ENCODE measurements at places on chromosomes 3 and 15. TPM values are rescaled to one million over a fixed set of nuclear protein-coding genes. Genes with fewer than 3 reads are reported as not detected.

The ATP2B2 gene
- total RNA-seq, result not detected

The GXYLT2 gene
- not detected for total RNA-seq

The MAP6D1 gene
- 2.1 TPM for total RNA-seq

The GRK7 gene
- not detected for total RNA-seq

The CNTN4 gene
- not detected for total RNA-seq

The IQCF5 gene
- not detected for total RNA-seq

The P2RY14 gene
- total RNA-seq, result 9.4 TPM

The UTS2B gene
- total RNA-seq, result not detected

All from activated T-helper 1 cell treated with anti-CD3 and anti-CD28 coated beads, Interleukin-12 subunit alpha, Interleukin-12 subunit beta, Interleukin-2, Interleukin-4 antibody, amounts not matched to agents 30 ng/mL and 10 ng/mL and 1 ng/mL, durations not matched to agents 14 hours and 24 hours and 36 hours (primary cell).